Right renal cortex interstitium (tissue), 3 donors: ENCODE measurements at places on chromosomes 1 and 21.
A peak's percentile ranks its signal among the peaks of the same experiment; 100 is the strongest.

- peak; percentile 43 for DNase-seq
Observed at GRCh38 chr1:177780096-177780700, 189.7 kb downstream of the SEC16B start.

GRCh38 chr1:38997034-38997900, 6.2 kb downstream of the AKIRIN1 start:
- DNase-seq = no peak

DNA sequence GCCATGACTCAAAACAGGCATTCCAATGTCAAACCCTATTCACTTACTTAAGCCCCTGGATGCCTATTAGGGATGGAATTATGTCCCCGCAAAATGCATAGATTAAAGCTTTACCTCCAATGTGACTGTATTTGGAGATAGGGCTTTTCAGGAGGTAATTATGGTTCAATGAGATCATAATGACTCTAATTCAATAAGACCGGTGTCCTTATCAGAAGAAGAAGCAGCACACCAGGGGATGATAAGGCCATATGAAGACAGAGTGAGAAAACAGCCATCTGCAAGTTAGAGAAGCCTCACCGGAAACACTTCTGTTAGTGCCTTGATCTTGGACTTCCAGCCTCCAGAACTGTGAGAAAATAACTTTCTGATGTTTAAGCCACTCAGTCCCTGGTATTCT, 1131.8 kb upstream of the TMPRSS15 start:
- DNase-seq = no peak

DNA sequence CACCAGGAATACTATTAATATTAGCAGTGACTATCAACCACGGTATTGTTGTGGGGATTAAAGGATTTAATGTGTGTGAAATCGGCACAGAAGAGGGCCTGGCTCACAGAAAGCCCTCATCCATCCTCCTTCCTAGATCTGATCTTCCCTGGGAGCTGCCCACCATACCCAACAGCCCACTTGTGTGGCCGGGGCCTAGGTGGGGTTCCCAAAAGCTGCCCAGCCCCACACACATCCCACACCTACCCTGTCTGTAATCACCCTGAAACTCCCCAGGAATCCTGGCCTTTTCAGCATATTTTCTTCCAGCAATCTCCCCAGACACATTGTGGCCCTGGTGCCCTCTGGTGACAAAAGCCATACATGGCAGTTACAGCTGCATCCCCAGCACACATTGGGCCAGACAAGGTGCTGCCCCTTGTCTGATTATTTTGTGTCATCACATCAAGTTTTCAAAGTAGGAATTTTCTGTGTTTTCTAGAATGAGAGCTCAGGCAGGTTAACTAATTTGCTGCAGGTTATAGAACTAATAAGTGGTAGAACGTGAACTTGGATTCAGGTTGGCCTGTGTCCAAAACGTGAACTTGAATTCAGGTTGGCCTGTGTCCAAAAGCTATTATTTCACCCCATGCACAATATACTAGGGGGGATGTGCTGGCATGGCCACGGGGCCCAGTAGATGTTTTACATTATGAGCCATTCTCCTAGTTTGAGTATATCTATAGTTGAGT, 5.3 kb upstream of the SLC6A9 start:
- DNase-seq = no peak

- DNase-seq = no peak
Observed at GRCh38 chr1:227951624-227952373, 4.1 kb upstream of the WNT9A start.

GRCh38 chr1:213284626-213285025, 233.6 kb downstream of the RPS6KC1 start:
- no peak for DNase-seq

- DNase-seq = no peak
Observed at GRCh38 chr1:234512451-234512861, 33.5 kb upstream of the TARBP1 start.

DNA sequence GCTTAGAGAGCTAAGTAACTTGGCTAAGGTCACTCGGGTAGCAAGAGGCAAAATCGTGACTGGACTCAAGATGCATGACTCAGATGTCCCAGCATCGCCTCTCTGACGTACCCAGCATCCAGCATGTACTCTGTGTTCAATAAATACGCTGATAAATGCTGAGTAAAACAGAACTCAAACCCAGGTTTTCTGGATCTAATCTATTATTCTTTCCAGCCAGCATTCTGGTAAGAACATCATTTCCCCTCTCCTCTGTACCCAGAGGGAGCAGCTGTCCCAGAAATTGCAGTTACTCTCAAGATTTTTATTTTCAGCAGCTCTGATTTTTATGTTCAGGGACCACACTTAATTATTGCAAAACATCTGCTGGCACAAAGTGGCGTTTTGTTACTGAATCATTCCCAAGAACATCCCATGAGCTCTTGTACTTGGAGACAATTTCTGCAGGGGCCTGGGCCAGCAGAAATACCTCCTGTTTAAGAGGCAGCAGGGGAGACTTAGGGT, 249.0 kb downstream of the PRDM2 start:
- DNase-seq = no peak

- DNase-seq = no peak
Observed at GRCh38 chr1:98314601-98315000, 346.9 kb upstream of the SNX7 start.

DNA sequence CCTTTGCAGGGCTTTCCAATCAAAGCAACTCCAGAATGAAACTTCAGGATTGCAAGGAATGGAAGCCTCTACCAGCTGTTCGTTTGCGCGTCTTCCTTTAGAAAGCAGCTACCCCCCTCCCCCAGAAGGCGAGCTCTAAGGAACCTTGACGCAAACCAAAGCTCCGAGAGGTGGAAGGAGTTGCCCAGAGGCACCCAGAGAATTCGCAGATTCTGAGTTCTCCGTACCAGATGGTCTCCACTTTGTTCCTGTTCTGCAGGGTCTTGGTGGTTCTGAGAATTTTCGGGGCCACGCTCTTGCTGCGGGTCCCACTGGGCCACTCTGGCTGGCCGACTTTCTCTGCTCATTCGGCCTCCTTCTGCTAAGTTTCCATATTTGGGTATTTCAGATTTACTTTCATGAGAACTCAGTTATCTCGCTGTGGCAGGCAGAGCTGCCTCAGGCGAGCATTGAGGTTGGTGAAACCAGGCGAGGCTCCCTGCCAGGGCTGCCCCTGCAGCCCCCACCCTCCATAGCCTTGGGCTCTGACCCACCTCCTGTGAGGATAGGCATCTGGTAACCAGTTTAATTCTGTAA, 801 bp downstream of the TRAF5 start:
- no peak for DNase-seq

GRCh38 chr1:154851392-154852177, 18.5 kb downstream of the KCNN3 start:
- no peak for DNase-seq
